ENCODE measurements at places on chromosomes 4 and X. TPM values are rescaled to one million over a fixed set of nuclear protein-coding genes. Genes with fewer than 3 reads are reported as not detected.

DNA sequence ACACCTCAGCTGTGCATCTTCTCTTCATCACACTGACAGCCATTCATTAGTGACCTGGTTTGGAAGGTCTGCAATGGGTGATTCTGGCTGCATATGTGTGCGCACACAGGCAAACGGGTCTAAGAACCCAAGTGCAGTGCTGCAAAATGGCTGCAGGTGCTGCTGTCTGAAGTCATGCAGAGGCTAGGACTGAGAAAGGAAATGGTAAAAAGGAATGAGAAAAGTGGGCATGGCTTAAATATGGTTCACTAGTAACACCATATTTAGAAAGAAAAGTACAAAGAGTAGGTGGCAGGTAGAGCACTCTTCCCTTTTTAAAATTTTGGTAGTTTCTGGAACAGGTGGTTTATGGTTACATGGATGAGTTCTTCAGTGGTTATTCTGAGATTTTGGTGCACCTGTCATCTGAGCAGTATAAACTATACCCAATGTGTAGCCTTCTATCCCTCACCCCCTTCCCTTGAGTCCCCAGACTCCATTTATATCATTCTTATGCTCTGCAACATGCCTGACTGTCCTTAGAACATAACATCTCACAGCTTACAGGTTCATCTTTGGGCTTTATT, 78.4 kb downstream of the CCNG2 start:
- no peak for DNase-seq

DNA sequence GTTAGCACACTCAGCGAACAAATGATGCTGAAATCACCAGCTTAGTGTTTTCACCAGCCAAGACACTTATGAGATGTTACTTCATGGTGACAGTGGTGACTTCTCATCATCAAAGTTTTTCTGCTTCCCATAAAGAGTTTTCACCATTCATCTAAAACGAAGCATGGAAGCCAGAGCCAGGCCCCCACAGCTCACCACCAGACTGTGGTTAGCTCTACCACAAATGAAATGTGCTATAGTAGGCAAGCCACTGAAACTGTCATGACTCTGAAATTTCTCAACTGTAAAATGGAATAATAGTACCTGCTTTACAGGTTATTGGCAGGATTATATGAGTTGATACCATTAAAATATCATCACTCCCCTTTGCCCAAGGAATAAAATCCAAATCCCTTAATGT, 56.4 kb upstream of the HHIP start:
- DNase-seq: no peak

DNA sequence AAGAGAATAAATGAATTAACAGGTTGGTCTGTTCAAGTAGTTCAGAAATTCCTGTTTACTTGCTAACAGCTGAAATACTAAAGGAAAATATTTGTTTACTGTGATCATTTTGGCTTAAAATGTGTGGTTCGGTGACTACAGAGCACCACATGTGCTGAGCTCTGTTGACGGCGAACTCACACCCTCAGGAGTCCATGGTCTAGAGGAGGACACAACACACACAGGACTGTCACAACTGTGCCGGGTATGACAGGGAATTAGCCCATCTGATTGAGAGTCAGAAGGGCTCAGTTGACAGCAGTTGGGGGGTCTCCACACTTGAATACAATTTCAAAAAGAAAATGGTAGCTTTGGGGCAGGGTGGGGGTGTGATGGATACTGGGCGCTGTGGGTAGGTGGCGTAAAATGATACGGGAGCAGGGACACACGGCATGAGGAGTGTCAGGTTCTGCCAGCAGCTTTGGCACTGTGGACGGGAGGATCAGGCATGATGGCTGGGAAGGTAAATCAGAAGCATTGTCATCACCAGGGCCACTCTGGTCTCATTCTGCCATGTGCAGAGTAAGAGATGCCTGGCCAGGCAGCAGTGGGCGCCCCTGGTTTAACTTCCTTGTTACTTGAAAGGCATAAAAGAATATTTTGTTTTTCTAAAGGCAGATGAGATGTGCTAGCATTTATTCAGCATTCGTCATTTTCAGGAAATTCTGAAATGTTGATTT, 33.3 kb downstream of the CLDN22 start:
- DNase-seq: no peak

DNA sequence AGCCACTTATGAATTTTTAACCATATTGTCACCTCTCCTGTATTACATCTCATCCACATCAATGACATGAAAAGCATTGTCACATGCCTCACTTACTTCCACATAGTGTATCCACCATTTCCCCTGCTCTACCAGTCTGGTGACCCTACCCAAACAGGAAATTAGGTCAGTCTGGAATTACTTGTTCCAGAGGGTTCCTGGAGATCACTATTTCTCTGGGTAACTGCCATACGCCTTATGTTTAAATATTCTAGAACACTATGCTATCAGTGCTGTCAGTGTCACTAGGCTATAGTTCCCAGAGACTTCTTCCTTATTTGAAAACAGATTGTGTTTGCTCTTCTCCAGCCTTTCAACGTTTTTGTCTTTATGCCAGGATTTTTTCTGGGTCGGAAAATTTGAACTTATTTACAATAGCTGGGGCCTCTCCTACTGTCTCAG, 15.0 kb downstream of the SRPX2 start:
- DNase-seq: no peak

- no peak for DNase-seq
Measured at GRCh38 chr4:15771216-15772058, 6.7 kb upstream of the CD38 start.

DNA sequence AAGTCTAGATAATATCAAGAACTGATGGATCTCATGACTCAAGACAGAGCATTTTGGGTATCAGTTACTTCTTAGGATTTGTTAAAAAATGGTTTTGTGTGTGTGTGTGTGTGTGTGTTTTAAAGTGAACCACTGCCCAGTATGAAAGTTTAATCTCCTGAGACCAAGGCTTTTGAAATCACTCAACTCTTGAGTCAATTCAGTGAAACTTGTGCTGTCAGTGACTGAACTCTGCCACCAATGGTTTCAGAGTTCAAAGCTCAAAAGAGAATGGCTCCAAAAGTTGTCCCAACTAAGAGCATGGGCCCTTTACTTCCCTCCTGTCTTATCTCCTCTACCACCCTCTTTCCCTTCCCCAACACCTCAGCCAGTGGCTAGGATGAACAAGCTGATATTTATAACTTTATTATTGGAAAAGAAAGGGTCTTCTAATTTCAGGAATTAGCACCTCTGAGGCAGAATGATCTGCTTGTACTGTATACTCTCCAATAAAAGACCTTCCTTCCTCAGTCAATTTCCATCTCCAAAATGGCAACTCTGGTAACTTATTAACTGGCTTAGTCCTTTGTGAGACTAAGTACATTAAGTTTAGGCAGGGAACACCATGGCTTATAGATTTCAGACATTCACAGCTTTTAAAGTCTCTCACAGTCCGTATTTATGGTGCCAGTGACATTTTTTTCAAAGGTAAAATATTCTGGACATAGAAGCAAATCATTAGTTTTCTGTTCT, 152.2 kb downstream of the REPS2 start:
- no peak for DNase-seq

GRCh38 chr4:100557306-100557705, 39.5 kb upstream of the EMCN start:
- DNase-seq: no peak

DNA sequence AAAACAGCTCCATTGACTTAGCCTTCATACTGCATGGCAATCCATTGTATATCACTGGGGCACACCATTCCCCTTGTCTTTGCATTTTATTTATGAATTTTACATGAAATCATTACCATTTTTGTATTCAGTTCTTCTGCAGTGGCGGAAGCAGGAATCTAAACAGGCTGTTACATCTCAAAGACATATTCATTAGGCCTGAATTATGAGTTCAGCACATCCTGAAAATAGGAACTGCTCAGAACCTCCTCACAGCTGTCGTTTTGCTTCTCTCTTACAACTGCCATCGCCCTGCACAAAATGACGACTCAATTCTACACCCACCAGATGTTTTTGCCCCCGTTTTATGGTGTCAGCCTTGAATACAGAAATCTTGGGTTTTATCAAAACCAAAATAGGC, 474.4 kb upstream of the MAGEB18 start:
- DNase-seq: no peak

GRCh38 chrX:152913910-152914309, 16.0 kb downstream of the ZNF185 start:
- DNase-seq: no peak

GRCh38 chr4:7309181-7309580, 116.8 kb downstream of the SORCS2 start:
- no peak for DNase-seq

DNA sequence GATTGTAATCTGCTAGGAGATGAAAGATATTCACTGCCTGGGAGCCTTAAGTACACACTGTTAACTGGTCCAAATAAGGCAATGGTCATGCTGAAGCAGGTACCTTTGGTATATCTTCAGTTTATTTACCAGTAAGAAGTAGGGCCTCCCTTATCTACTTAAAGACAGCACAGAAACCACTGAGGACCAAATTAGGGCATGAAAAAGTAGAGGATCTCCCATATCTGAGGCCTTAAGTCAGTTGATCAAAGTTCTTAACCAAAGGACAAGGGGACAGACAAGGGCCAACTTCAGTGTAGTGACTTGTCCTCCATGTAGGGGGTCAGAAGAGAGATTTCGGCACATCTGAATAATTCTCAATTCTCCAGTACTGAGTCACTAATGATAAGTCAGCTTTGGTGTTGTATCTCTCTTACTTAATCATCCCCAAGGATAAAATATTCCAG, 59.1 kb downstream of the AMELX start:
- DNase-seq: no peak

- peak; percentile 62 for DNase-seq
Measured at GRCh38 chr4:74320559-74321118, 12.4 kb downstream of the EPGN start.

GRCh38 chr4:123463869-123464268, 67.3 kb downstream of the SPRY1 start:
- no peak for DNase-seq

GRCh38 chr4:153486281-153487151, 20.4 kb downstream of the TMEM131L start:
- no peak for DNase-seq

- no peak for DNase-seq
Measured at GRCh38 chrX:144333429-144333828, 449.6 kb downstream of the UBE2NL start.

DNA sequence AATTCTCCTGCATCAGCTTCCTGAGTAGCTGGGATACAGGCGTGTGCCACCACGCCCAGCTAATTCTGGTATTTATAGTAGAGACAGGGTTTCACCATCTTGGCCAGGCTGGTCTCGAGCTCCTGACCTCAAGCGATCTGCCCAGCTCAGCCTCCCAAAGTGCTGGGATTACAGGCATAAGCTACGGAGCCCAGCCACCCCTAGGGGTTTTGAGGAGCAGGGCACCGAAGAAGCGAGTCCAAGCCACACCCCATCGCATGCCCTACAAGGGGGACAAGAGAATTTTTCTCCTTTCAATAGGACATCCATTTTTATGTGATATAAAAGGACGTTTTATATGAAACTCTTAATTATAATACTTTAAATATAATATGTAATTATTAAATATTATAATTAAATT, 13.9 kb upstream of the KLF3 start:
- no peak for DNase-seq

- DNase-seq: peak; percentile 53
Measured at GRCh38 chr4:185541251-185541727, 6.0 kb upstream of the PDLIM3 start.

DNA sequence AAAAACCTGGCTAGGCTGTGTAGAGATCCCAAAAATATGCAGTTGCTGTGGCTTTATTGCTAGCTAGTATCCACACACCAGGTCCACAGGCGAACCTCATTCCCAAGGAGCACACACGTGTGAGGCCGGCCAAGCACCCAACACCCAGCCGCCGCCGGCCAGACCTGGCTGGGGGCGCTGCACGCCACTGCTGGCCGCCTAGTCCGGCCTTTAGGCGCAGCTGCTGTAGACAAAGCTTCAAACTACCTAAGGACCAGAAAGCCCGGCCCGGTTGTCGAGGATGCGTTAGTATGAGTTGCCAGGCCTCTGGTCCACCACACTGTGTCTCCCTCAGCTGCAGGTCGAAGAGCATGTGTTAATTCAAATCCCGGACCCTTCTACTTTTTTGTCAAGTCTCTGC, 3.1 kb downstream of the POU3F4 start:
- no peak for DNase-seq

GRCh38 chr4:31193521-31193920, 473.4 kb downstream of the PCDH7 start:
- no peak for DNase-seq

DNA sequence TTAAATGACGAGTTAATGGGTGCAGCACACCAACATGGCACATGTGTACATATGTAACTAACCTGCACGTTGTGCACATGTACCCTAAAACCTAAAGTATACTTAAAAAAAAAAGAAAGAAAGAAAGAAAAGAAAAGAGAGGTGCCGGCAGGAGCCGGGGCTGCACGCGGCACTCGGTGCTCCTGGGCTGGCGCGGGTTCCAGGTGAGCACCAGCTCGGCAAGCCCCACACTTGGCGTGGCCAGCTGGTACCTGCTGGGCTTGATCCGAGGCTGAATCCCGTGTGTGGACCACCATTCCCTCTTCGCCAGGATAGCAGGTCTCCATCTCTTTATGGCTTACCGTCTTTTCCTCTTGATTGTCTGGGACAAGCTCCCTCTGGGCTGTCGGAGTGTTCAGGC, 17.9 kb upstream of the HERC6 start:
- no peak for DNase-seq

DNA sequence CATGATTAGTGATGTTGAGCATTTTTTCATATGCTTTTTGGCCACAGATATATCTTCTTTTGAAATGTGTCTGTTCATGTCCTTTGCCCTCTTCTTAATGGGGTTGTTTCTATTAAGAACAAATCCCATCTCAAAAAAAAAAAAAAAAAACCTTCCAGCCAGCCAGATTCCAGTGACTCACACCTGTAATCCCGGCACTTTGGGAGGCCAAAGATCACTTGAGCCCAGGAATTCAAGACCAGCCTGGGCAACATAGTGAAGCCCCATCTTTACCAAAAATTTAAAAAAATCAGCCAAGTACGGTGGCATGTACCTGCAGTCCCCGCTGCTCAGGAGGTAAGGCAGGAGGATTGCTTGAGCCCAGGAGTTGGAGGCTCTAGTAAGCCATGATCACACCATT, 5.1 kb downstream of the RAB33B start:
- DNase-seq: no peak

- no peak for DNase-seq
Measured at GRCh38 chr4:139823746-139824145, 158.1 kb downstream of the MGST2 start.

NMU gene
- 1.5 TPM for total RNA-seq

ZNF275 gene
- total RNA-seq: 10.0 TPM

NALF2 gene
- total RNA-seq: 0.22 TPM

MAGEE1 gene
- total RNA-seq: 0.77 TPM

TREX2 gene
- total RNA-seq: 0.63 TPM

CFP gene
- 4.0 TPM for total RNA-seq

LONRF3 gene
- 16.2 TPM for total RNA-seq

CENPI gene
- total RNA-seq: 6.9 TPM

H2BW2 gene
- total RNA-seq: not detected

TMEM271 gene
- 0.35 TPM for total RNA-seq

SERPINA7 gene
- total RNA-seq: not detected

Measured in mucosa of descending colon (tissue), 3 donors.